ENCODE measurements at places on chromosomes 1 and 21. TPM values are rescaled to one million over a fixed set of nuclear protein-coding genes. Genes with fewer than 3 reads are reported as not detected.

GJB3 gene
- total RNA-seq, result 63.0 TPM

UROD gene
- 77.4 TPM for total RNA-seq

UTS2 gene
- 23.8 TPM for total RNA-seq

SH2D1B gene
- not detected for total RNA-seq

GRCh38 chr1:34140011-34140676 is 24.9 kb downstream of the CSMD2 start:
- no peak for DNase-seq

DNA sequence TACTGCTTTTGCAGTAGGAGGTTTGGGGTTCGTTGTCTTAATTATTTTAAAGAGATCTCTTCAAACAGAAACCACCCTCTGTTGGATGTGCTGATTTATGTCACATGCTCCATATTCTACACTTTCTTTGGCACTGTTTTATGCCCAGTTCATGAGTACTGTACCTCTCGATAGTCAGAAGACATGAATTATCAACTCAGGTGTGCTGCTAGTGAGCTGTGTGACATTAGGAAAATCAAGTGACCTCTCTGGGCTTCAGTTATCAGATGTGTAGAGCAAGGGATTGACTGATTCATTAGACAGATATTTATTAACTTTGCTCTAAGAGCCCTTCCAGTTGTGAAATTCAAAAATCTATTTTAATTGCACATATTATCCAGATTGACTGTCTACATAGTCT is 2.1 kb upstream of the AHCTF1 start:
- no peak for DNase-seq

GRCh38 chr1:12153181-12153785 is 13.5 kb upstream of the TNFRSF1B start:
- no peak for DNase-seq

- DNase-seq, result no peak
Observed at GRCh38 chr1:173523329-173523728, 46.2 kb downstream of the PRDX6 start.

GRCh38 chr1:213067352-213067751 is 16.3 kb downstream of the RPS6KC1 start:
- no peak for DNase-seq

DNA sequence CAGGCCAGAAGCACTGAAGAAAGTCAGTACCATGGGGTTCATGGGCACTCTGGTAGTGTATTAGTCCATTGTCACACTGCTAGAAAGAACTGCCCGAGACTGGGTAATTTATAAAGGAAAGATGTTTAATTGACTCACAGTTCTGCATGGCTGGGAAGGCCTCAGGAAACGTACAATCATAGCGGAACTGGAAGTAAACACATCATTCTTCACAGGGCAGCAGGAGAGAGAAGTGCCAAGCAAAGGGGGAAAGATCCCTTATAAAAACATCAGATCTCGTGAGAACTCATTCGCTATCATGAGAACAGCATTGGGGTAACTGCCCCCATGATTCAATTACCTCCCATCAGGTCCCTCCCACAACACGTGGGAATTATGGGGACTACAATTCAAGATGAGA is 20.2 kb upstream of the ROR1 start:
- DNase-seq, result no peak

Data from PC-9 (cell line).